ENCODE measurements at places on chromosomes 2 and 18.
A peak's percentile ranks its signal among the peaks of the same experiment; 100 is the strongest.

DNA sequence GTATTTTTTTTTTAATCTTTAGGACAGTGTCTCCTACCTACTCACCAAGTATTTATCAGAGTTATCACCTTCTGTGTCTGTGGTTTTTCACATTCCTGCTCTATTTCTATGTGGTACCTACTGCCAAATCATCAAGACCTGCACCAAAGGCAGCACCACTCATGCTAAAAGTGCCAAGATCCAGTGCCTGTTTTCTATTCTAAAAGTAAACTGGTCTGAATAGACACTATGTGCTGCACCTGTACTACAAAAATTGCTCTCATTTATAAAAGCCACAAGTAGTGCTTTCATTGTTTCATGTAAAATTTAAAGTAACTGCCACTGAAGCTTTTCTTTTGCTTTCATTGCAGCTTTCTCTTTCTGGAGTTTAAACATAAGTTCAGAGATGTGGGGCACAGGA, 103.9 kb upstream of the GULP1 start:
- no peak for DNase-seq

DNA sequence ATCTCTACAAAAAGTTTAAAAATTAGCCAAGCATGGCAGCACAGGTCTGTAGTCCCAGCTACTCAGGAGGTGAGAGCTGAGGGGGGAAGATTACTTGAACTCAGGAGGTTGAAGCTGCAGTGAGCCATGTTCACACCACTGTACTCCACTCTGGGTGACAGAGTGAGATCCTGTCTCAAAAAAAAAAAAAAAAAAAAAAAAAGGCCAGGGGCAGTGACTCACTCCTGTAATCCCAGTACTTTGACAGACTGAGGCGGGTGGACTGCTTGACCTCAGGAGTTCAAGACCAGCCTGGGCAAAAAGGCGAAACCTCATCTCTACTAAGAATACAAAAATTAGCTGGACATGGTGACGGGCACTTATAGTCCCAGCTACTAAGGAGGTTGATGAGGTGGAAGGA, 37.0 kb downstream of the PUM2 start:
- peak; percentile 31 for DNase-seq

GRCh38 chr2:174341995-174342685, 7.4 kb downstream of the SP9 start:
- no peak for DNase-seq

GRCh38 chr2:80217446-80217845, 87.1 kb downstream of the LRRTM1 start:
- DNase-seq: no peak

DNA sequence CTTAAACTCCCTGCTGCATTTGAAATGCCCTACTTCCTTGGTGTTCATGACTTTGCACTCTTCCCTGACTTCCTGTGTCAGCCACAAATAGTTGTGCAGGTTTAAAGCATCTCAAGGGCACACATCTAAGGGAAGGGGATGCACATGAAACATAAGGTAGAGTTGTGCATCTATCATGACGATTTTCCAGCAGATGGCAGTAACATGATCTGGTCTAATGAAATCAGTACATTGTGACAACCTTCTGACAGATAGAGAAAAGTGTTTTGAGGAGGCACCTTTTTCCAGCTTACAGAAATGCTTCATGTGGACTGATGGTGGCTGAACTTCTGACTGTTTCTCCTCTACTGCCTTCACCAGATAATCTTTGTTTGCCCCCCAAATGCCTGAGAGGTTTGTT, 238.9 kb downstream of the XIRP2 start:
- peak; percentile 75 for DNase-seq

DNA sequence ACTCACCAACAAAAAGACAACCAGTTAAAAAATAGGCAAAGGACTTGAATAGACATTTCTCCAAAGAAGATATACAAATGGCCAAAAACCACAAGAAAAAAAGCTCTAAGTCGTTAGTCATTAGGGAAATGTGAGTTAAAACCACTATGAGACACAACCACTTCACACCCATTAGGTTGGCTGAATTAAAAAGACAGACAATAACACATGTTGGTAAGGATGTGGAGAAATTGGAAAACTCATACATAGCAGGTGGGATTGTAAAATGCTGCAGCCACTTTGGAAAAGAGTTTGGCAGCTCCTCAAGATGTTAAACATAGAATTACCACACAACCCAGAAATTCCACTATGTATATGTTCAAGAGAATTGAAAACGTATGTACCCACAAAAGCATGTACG, 117.6 kb upstream of the SPATS2L start:
- DNase-seq: no peak

- peak; percentile 95 for DNase-seq
Observed at GRCh38 chr2:227366769-227367426, 12.2 kb downstream of the TM4SF20 start.

DNA sequence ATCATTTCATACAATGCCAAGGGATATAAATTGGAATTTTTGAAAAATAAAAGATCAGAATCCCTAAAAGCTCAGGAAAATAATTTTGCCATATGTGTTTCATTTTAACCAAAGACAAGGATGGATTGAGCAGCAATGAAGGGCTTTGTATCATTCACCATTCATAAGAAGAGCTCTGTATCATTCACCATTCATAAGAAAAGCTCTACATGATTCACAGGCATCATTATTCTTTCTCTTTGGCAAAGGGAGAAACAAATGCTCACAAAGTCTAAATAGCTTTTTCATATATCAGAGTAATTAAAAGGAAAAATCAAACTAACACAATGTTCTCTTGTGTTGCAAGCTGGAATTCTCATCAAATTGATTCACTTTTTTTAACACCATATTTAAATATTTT, 169.1 kb upstream of the MC4R start:
- DNase-seq: no peak

Data from choroid plexus epithelial cell (primary cell).